ENCODE measurements at places on chromosomes 12 and 14.
A peak's percentile ranks its signal among the peaks of the same experiment; 100 is the strongest.

- DNase-seq, result peak; percentile 93
Observed at GRCh38 chr12:47775100-47775911, 2.3 kb downstream of the SLC48A1 start.

DNA sequence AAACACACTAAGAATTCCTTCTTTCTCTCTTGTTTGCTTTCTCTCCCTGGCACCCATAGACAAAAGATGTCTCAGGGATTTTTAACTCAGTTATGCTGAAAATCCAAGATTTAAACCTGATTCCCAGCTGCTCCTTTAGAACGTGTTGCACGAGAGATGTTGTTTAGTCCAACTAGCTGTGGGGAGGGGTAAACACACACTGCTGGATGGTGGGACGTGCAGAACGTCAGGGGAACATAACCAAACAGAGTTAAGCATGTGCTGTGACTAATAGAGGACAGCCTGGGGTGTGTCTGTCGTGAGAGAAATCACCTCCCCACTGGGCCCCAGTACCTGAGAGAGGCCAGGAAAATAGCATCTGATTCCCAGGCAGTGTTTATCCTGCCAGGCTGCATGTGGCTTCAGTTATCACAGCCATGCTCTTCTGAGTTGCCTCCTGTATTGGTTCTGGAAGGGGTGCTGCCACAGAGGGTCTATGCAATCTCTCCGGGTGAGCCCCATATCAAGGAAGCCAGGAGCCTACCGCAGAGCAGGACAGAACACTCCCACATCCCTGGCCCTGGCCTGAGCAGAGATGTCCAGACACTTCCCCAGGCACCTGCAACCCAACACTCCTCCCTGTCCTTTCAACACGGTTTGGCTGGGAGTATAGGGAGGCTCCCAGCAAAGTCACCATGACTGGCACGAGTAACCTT is 112.7 kb upstream of the EGLN3 start:
- DNase-seq, result no peak

DNA sequence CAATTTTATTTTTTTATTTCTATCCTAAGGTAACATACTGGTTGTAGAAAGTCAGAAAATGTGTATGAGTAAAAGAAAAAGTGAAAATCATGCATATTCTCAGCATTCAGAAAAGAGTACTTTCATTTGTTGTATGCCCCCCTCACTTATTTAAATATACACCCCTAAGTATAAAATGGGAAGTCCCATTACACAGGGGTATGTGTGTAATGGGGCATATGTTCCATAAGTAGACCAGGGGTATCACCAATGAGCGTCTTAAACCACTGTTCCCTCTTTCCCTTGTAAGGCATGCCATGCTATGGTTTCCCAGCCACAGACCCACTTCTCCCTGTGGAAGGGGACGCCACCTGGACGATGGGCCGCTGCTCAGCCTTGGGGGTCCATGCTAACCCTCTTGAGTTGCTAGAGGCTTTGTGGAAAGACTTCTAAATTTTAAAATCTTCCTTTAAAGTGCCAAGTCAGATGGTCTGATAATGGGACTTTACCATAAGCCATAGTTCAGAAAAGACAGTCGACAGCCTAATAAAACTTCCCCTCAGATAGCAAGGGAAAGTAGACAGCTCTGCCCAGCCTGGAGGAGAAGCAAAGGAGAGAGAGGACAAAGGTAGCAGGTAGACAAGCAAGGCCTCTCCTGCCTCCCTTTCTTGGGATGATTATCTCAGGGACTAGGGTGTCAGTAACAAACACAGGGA is 118.2 kb downstream of the ZFP36L1 start:
- no peak for DNase-seq

DNA sequence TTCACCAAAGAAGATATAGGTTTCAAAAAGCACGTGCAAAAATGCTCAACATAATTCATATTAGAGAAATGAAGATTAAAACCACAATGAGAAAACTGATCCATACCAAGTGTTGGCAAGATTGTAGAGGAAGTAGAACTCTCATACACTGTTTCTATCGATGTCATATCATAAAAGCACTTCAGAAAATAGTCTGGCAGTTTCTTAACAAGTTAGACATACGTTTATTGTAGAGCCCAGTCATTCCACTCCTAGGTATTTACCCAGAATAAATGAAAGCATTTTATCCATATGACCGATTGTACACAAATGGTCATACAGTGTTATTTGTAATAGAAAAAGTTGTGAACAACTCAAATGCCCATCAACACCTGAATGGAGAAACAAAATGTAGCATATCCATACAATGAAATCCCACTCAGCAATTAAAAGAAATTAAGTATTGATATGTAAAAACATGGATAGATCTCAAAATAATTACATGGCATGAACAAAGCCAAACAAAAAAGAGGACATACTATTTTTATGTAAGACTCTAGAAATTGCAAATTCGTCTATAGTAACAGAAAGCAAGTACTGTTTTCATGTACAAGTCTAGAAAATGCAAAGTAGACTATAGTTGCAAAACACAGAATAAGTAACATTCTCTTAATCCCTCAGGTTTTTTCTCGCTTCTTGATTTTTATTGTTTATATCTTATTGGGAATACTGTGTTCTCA is 41.0 kb downstream of the USP15 start:
- peak; percentile 62 for DNase-seq

- no peak for DNase-seq
Observed at GRCh38 chr14:99185436-99186068, 86.4 kb downstream of the BCL11B start.

DNA sequence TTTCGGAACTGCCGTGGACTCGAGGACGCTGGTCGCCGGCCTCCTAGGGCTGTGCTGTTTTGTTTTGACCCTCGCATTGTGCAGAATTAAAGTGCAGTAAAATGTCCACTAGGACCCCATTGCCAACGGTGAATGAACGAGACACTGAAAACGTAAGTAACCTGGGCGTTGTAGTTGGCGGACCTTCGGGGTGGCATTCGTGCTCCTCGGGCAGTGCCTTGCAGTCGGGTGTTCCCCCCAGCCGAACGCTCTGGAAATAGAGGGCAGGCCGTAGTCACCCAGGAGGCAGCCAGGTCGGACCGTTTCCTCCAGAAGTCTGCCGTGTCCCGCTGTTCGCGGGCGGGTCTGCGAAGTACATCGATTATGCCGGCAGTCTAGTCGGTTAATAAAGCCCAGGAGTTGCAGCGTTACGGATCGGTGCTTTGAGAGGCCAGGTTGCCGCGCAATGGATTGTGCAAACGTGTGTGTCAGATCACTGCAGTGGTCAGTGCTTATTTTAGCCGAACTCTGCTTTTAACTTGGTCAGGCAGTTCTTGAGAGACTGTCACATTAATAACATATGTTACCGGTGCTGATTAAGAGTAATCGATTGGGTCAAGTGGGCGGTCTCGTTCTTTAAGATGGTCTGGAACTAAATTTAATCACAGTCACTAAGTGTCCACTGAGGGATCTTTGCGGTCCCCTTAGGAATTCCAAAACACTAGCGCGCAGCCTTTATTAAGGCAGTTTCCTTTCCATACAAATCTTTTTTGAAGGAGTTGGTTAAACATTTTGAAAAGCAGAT is 906 bp downstream of the MARK3 start:
- no peak for DNase-seq

GRCh38 chr14:101082436-101083384 is 179.2 kb upstream of the RTL1 start:
- DNase-seq, result no peak
